ENCODE measurements at places on chromosomes 2 and 18.

- DNase-seq = no peak
These were observed 96.6 kb downstream of the QPCT start for GRCh38 chr2:37441055-37441454.

DNA sequence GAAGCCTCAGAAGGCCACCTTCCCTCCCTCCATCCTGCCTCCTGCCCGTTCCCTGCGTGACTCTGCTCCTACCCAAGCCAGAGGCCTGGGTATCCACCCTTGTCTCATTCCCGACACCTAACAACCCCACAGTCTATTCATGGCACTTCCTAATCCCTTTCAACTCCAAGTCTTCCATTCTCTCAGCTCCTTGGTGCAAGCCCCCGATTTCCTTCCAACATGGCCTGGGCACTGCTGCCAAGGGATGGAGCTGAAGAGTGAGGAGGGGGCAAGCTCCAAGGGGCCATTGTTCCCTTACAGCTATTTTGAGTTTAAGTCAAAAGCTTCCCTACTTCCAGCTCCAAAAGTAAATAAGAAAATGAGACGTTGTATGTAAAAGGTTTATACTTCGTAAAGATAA, 84.8 kb upstream of the ASB18 start:
- no peak for DNase-seq

GRCh38 chr2:101699755-101700461, 2.4 kb downstream of the MAP4K4 start:
- peak; percentile 19 for DNase-seq

- no peak for DNase-seq
These were observed 123.7 kb upstream of the SMAD2 start for GRCh38 chr18:48053881-48054816.

GRCh38 chr18:35050028-35050546, 8.9 kb downstream of the MAPRE2 start:
- no peak for DNase-seq

DNA sequence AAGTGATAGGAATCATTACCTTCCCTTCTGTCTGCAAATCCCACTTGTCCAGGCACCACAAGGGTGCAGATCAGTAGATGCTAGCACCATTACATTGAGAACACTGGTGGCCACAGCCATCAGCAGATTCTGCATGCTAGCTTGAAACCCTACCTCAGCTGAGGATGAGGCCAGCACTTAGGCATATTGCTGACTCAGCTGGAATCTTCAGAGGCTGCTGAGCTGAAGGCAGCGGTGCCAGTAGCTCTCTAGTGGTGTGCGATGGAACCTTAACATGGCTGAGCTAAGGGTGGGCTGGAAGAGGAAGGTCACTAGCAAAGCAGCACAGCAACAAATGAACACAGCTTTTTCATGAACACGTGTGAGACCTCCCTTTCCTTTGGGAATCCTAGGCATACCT, 19.0 kb upstream of the CPO start:
- DNase-seq = no peak

- peak; percentile 56 for DNase-seq
These were observed 6.8 kb upstream of the PXDN start for GRCh38 chr2:1750933-1751766.
